CD4-positive, alpha-beta T cell treated with Interleukin-21 for 1 hour (primary cell): ENCODE measurements at places on chromosomes 16 and 17.

DNA sequence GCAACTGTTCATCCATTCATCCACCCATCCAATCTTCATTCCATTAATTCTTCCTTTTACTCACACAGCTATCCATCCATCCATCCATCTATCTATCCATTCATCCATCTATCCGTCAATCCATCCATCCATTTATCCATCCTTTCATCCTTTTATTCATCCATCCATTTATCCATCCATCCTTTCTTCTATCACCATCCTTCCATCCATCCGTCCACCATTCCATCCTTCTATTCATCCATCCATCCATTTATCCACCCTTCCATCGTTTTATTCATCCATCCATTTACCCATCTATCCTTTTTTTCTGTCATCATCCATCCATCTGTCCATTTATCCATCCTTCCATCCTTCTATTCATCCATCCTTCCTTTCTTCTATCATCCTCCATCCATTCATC, 73.0 kb upstream of the FOXF1 start:
- DNase-seq = no peak

GRCh38 chr16:77918809-77919707, 103.3 kb upstream of the CLEC3A start:
- no peak for DNase-seq

- DNase-seq = no peak
Measured at GRCh38 chr17:31586946-31587345, 195.5 kb downstream of the RAB11FIP4 start.

- no peak for DNase-seq
Measured at GRCh38 chr17:19651451-19652238, 3.1 kb downstream of the ALDH3A2 start.

GRCh38 chr17:58345500-58345899, 6.5 kb downstream of the SUPT4H1 start:
- DNase-seq = no peak

DNA sequence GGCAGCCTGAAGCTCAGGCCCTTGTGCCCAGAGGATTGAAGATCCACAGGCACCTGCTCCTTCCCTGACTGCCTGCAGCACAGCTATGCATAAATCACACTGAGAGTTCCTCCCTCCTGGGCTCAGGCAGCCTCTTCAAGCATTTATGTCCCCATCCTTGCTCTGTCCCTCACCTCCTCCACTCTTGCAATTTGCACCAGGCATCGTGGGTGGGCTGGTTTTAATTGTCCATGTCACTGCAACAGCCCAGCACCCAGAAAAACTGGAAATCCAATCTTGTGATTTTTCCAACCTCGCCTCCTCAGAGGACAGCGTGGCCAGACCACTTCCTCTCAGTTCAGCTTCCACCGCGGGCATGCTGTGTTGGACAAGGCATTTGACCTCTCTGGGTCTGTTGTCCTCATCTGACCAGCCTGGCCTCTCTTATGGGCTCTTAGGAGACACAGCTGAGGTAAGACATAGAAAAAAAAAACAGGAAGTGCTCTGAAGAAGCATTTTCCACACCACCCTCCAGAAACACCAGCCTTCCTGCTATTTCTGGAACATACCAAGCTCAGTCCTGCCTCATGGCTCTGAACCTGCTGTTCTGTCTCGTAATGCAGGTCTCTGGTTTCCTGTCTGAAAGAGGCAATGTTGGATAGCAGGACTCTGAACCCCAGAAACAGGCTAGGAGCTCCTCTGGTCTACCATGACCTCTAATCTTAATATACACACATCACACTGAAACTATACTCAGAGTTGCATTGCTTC, 8.3 kb downstream of the TMEM114 start:
- no peak for DNase-seq

DNA sequence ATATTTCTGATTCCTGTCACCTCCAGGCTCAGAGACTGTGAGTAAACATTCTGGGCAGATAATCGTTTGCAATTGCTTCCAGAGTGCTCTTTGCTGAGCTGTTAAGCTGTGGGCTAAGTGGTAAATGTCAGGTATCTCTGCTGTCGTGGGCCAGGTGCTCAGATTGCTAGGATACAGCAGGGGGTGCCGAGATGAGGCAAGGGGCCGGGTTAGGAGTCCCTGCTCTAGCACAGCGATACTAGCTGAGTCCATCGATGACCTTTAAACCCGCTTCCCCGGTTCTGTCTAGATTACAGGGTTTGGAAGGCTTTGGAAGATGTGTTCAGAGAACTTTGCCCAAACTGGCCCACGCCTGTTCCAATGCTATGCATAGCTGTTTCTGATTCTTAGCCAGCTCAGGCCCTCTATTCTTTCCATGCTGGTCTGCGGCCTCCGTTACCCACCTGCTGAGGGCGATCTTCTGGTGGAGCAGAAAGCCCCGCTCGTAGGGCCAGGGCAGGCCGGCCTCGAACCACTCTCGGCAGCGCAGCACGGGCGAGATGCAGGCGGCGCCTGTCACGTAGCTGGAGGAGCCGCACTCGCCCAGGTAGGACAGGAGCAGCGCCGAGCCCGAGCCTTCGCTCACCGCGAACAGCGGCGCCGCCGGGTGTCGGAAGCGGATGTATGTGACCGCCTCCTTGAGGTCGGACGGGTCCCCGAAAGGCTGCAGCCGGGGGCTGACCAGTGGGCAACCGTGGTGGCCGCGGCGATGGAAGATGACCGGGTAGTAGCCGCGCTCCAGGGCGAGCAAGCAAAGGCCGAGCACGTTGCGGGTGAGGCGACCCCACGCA, 979 bp downstream of the ABHD15 start:
- DNase-seq = peak; percentile 63

GRCh38 chr17:1484676-1485422, 7.6 kb downstream of the MYO1C start:
- DNase-seq = peak; percentile 70

GRCh38 chr16:3987231-3987630, 106.7 kb upstream of the CREBBP start:
- DNase-seq = no peak

DNA sequence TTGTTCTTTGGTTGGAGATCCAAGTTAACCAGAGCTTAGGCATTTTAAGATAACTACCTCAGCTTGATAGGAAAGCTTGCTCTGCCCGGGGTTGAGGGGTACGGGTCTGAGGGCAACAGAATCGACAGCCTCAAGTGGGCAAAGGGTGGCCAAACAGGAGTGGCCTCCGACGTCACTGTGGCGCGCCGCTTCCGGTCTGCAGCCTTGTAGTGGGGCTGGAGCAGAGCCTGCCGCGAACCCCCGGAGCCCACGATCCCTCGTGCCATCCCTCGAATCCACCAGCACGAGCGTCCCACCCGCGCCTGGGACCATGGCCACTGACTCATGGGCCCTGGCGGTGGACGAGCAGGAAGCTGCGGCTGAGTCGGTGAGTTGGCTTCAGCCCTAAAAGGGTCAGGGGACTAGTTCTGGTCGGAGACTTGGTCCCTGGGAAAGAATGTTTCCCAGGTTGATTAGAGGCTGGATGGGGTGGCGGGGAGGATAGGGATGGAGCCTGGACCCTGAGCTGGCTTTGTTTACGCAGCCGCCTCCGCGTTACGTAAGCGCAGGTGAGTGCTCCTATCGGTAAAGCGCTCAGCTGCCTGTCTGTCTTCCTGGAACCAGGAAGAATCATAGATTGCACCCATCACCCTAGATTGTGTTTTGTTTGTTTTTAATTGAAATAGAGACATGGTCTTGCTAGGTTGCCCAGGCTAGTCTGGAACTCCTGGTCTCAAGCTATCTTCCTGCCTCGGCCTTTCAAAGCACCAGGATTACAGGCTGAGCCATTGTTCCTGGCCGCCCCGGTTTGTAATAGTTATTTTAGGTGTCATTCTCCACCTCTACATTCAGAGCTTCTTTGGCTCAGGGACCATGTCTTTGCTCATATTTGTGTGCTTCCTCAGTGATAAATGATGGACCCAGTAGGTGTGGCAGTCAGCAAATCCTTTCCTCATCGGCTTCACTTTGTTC, at the start of gene DDX19B:
Gene DDX19B (plus strand): TSS at position 199 of the 951 bp plus-strand sequence. CDS start 112 bp downstream, at position 311.
- DNase-seq = peak; percentile 66

DNA sequence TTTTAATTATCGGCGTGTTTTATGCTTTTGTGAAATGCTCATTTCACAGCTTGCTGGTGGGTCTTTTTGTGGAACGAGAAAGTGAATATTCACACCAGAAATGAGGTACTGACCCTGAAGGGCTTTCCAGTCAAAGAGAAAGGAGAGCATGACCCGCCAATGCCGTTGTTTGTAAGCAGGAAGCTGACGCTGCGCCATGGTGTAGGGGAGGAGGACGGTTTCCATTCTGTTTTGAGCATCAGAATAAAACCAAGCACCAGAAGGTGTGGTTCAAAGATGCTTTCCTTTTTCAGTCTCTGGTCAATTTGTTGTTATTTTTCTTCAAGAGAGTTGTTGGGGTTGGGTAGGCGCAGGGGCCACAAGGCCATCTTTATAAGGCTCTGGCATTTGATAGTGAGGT, 669.3 kb downstream of the WWOX start:
- peak; percentile 52 for DNase-seq

GRCh38 chr16:29947897-29948296, 14.0 kb upstream of the TMEM219 start:
- no peak for DNase-seq

DNA sequence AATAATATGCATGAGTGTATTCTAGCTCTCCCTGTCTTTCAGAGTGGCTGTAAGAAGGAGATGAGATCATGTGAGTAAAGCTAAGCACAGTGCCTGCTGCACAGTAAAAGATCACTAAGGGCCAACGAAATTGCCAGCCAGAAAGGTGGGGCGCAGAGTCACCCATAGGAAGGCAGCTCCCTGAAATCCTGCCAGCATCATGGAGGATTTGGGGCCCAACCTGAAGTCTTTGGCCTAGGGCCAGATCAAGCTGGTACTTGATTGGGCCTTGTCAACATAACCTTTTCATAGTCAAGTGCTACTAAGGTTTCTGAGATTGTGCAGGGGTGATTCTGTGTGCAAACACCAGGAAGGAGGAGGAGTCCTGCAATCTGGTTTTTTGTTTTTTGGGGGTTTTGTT, 16.5 kb downstream of the SCNN1B start:
- DNase-seq = no peak

DNA sequence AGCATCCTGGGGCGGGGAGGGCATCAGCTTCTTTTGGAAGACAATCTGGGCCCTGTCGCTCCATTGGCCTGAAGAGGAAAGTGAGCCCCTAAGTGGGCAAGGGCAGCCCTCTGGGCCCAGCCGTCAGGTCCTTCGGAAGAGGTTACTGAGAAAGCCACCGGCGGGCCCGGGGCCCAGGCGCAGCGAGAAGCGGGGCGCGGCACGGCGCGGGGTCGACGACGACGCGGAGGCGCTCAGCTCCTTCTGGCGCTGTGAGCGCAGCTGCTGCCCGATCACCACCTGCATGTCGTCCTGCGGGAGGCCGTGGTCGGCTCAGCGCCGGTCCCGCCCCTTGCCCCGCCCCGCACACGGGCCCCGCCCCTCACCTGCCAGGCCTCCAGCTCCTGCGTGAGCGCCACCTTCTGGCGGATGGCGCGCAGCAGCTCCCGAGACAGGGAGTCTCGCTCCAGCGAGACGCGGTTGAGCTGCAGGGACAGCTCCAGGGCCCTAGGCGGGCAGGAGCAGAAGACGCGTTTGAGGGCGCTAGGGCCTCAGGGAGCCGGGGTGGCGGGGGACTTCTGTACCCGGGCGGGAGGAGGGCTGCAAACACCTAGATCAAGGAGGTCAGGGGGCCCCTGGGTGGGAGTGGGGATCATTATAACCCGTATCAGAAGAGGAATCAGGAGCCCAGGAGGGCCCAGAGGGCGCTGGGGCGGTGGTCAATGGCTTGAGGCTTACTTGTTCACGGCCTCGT, 4.3 kb downstream of the THOC6 start:
- peak; percentile 89 for DNase-seq

DNA sequence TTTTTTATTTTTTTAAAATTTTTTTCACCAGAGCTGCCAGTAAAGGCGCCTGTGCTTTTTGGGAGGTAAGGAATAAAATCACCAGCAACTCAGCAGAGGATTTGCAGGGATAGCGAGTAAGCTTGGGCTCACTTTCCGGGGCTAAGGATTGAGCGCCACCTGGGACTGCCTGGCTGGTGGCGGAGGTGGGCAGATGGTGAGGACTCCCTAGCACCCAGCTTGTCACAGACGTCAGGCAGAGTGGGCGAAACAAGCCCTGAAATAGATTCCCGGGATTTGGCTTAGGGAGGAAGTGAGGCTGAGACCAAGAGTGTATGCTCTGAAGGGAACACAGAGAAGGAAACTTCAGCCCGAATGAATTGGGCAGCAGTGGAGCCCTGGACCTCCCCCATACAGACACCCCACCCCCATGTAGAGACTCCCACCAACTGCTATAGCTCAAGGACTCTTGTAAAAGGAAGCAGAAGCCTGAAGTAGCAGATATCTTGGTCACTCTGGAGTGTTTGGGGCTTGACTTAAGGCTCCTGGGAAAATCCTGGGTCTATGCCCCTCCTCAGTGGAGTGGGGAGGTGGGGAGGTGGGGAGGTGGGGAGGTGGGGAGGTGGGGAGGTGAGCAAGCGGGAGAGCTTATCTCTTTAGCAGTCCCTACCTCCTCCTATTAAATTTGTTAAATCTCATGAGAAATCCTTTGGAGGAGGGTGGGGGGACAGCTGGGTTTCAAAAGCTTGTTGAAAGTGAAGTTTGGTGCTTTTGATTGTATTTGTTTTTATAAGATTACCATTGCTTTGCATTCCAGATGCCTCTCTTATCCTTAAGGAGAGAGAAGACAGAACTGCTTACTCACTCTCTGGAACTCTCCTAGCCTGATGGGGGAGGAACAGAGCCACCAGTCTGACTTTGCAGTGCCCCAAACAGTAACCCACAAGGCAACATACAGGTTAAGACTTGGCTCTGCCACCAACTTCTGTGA, 8.2 kb downstream of the ARL4D start:
- DNase-seq = no peak

DNA sequence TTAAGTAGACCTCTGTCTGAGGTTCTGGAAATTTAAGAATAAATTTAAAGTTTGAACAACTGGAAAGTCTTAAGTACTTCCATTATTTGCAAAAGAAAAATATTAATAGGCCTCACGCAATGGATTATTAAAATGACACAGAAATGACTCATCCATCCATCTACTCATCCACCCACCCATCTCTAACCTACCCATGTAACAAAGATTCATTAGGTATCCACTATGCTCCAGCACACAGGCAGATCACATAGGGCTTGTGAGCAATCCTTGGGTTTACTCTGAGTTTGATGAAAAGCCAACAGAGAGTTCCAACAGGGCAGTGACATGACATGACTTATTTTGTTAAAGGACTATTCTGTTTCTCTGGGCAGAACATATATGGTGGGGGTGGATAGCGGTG, 93.3 kb downstream of the HELZ start:
- no peak for DNase-seq

DNA sequence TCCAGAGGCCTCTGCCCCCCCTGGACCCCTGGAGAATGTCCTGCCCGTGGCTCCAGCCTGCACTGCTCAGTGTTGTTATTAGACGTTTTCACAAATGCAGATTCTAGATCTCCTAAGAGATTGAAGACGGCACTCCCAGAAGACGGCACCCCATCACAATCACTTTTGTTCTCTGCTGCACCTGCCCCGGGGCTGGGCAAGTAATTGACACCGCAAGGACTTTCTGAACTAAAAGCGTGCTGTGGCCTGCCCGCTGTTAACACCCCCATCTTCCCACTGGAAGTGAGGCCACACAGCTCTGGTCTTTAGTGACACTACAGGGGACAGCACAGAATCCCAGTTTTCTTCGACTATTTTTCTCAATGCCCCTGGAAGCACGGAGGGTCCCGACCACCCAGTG, 256.9 kb downstream of the ENGASE start:
- DNase-seq = no peak
